ENCODE measurements at places on chromosomes 7 and 10.

GRCh38 chr7:151869968-151870918, 6.7 kb downstream of the PRKAG2 start:
- H3K27ac ChIP-seq = no peak overlapping the region
- no peak for DNase-seq
- no peaks in the 10 kb centered on the region for H3K36me3 ChIP-seq
- H3K4me3 ChIP-seq = no peak overlapping the region

GRCh38 chr7:30312178-30312577, 27.8 kb downstream of the ZNRF2 start:
- peaks cover 30% of the 10 kb centered on the region for H3K4me1 ChIP-seq
- H3K27ac ChIP-seq = no peak overlapping the region
- no peaks in the 10 kb centered on the region for H3K27me3 ChIP-seq

- H3K27ac ChIP-seq = no peak overlapping the region
- H3K27me3 ChIP-seq = no peaks in the 10 kb centered on the region
- no peak for DNase-seq
- H3K36me3 ChIP-seq = peaks cover 23% of the 10 kb centered on the region
Observed at GRCh38 chr7:99004781-99005500, 126.6 kb downstream of the TRRAP start.

- no peaks in the 10 kb centered on the region for H3K36me3 ChIP-seq
- no peak overlapping the region for H3K27ac ChIP-seq
- peaks cover 3% of the 10 kb centered on the region for H3K27me3 ChIP-seq
- H3K4me1 ChIP-seq = no peaks in the 10 kb centered on the region
Observed at GRCh38 chr7:39248692-39249090, 271.0 kb downstream of the POU6F2 start.
